Activated CD8-positive, alpha-beta T cell treated with anti-CD3 and anti-CD28 coated beads, Interleukin-2, amount 10 ng/mL, durations not matched to agents 7 days and 5 days (primary cell): ENCODE measurements at places on chromosomes 12 and 14.

GRCh38 chr14:66315098-66315497, 171.1 kb upstream of the CCDC196 start:
- no peak for DNase-seq

DNA sequence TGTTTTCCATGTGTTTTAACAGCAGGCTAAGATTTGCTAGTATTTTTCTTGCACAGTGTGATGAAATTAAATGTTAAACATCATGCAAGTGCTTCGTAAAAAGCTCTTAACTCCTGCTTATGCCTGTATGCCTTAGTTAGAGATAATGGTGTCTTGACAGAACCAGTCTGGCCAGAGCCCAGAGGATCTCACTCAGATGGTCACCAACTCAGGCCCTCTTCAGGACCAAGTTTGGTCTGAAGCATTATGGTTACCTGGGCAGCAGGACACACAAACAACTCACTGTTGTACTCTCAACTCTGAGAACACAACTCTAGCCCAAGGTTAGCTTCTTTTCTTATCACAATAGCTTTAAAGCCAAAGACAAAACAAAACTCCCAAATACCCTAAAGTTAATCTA, 115.4 kb downstream of the KIF21A start:
- DNase-seq, result no peak

DNA sequence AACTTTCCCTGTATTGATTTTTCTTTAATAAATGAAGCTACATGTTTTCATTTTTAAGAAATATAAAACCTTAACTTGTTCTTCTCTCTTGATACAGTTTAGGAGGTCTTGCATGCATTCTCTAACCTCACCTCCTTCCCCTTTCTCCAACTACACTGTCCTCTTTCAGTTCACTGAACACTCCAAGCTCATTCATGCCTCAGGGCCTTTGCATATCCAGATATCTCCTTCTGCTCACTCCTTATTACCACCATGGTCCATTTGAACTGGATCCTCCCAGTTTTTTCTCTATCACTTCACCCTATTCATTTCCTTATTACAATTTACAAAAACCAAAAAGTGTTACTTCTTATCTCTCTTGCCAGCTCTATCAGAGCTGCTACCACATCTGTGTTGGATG, 242.9 kb upstream of the PLEKHG7 start:
- no peak for DNase-seq

- DNase-seq, result no peak
Measured at GRCh38 chr14:38257507-38257906, 1.6 kb upstream of the CLEC14A start.

DNA sequence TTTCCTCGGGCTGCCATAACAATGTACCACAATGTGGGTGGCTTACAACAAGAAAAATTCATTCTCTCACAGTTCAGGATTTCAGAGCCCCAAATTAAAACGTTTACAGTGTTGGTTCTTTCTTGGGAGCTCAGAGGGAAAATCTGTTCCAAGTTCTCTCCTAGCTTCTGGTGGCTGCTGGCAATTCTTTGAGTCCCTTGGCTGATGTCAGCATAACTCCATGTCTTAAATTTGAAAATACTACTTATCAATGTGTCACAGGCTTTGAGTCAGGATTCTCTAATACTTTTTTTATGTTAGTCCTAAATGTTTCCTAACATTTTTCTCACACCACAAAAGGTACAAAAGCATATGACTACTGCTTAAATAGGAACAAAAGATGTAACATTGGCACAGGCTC, 198.4 kb upstream of the ATXN7L3B start:
- DNase-seq, result no peak

GRCh38 chr12:125381373-125381772, 316.1 kb downstream of the AACS start:
- DNase-seq, result no peak

GRCh38 chr12:19121449-19122018, 8.0 kb upstream of the PLEKHA5 start:
- DNase-seq, result no peak

GRCh38 chr12:93237235-93237915, 140.3 kb upstream of the NUDT4 start:
- no peak for DNase-seq

DNA sequence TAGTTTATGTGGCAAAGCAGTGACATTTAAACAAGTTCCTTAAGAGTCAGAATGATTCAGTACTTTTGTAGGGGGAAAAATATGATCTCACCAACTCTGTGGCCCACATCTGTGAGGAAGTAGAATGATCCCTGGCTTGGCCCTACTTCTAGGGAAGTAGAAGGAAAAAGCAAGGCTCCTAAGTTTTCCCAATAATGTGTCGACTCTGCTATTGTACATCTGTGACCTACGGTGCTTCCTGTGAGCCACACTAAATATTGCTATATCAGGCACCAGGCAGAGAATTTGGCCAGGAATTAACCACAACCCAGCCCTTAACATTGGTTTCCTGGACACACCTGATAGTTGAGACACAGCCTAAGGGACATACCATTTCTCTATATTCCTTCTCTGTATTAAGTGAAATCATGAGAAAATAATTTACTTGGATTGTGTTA, 9.3 kb upstream of the NID2 start:
- DNase-seq, result no peak

DNA sequence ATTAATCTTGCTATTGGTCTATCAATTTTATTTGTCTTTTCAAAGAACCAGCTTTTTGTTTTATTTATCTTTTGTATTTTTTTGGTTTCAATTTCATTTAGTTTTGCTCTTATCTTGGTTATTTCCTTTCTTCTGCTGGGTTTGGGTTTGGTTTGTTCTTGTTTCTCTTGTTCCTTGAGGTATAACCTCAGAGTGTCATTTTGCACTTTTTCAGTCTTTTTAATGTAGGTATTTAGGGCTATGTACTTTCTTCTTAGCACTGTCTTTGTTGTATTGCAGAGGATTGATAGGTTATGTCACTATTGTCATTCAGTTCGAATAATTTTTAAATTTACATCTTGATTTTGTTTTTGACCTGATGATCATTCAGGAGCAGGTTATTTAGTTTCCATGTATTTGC, 92.7 kb upstream of the DCD start:
- DNase-seq, result no peak

DNA sequence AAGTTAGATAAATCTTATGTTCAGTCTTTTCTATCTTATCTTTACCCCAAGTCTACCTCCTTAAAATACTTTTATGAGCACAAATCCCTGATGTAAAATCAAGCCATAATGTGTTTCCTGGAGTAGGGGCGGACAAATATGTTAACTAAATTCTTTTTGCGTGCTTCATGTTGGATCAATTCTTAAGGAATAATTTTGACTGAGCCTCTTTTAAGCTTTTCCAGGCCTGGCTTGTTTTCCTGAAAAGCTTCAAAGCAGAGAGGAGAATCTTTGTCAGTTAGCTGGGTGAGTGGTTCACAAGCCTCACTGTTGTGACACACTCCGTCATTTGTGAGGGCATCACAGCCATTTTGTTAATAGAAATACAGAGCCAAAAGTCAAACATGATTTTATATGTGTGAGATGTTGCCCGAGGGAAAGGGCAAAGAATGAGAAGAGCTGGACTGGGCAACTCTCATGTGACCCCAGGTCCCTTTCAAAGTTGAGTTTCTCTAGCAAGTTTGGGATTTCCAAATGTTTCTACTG, 468.9 kb downstream of the RGS6 start:
- no peak for DNase-seq

DNA sequence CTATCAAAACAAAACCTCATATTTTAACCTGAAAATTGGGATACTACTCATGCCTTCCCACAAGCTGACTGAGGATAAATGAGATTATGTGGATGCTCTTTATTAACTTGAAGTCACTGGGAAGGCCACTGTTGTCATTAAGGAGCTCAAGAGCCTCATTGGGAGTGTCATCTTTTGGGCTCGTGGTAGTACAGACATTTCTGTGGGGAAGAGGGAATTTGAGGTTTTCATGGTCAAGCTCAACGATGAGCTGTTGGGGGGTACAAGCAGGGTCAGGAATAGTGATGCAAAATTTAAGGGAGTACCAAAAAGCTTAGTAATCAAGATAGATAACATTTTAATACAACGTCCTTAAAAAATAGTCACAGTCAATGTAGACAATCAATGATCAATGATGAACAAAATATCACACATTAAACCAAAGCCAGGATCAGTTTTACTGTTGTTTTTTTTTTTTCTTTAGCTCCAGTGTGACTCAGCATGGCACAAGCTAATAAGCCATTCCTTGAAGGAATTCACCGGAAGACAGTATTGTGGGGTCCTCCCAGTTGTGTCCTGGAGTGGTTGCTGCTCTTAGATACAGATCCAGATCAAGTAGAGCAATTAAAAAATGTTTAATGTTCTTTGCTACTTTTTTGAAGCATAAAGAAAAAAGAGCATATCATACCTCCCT, 130.9 kb downstream of the C12orf75 start:
- no peak for DNase-seq

DNA sequence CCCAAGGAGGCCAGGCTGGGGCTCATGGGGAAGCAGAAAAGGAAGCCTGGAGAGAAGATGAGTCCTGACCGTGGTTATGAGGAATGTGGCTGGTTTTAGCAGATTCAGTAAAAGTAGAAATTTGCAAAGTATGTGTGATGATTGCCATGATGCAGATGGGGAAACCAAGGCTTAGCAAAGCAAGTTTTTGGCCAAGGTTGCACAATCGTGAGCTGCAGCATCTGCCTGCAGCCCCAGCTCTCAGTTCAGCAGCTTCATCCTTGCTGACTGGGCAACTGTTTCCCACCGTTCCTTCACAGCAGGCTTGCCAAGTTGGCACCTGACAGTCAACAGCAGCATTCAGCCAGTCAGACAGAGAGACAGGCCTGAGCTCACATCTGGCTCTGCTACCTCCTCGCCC, 656.7 kb downstream of the MED13L start:
- DNase-seq, result no peak

GRCh38 chr14:50985859-50986331, 41.6 kb upstream of the PYGL start:
- no peak for DNase-seq

GRCh38 chr14:75044322-75044721, 6.9 kb downstream of the MLH3 start:
- no peak for DNase-seq

GRCh38 chr14:53963320-53964227, 6.9 kb upstream of the BMP4 start:
- no peak for DNase-seq

DNA sequence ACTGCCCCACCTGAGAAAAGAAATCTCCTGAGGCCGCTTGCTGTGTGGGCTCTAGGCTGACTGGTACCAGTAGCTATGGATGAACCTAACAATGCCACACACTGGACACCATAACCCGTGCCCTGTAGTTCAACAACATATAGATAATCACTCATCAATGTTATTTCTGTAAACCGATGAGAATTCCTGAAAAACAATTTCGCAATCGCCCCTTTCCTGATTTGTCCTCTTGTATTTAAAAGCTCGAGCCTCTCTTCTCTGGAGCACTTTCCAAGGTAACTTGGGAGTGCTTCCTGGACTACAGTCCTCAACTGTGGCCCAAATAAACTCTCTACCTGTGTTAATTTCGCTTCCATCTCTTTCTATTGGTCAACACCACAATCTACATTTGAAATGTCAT, 26.1 kb upstream of the PPP2R5C start:
- no peak for DNase-seq

DNA sequence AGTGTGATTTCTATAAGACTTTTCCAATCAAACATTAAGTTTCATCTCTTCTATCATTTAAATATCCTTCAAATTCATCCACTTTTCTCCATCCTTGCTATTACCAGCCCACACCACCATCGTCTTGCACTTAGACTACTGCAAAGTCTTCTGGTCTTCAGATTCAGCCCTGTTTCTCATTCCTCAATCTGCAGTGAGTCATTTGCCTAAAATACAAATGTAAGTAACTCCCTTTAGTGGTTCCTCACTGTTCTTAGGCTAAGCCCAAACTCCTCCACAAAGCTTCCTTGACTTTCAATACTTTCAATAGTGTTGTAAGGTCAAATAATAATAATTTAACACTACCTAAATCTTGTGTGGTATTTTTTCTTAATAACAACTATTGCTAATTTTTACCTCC, 83.3 kb downstream of the PLEKHG7 start:
- DNase-seq, result no peak

DNA sequence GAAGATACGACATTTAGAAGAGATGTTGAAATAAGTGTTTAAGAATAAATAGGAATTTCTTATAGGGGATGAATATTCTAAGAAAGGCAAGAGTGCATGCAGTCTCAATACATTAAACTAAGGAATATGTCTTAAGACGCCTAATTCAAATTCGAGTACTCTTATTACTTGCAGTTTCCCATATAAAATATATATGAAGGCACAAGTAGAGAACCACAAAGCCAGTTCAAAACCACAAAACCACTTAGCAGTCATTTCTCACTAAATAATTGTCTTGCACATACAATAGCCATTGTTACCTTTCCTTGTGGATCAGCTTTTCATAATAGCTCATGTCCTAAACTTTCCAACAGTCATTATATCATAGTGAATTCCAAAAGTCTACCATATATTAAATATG, 91.0 kb upstream of the MON2 start:
- no peak for DNase-seq

GRCh38 chr12:131863711-131864396, 30.6 kb upstream of the ULK1 start:
- no peak for DNase-seq

- no peak for DNase-seq
Measured at GRCh38 chr12:122099856-122100255, 21.3 kb downstream of the MLXIP start.

- no peak for DNase-seq
Measured at GRCh38 chr12:57090924-57091637, 2.2 kb downstream of the NAB2 start.
